ENCODE measurements at places on chromosomes 5 and 9. TPM values are rescaled to one million over a fixed set of nuclear protein-coding genes. Genes with fewer than 3 reads are reported as not detected.

GRCh38 chr9:114588210-114588609 is 641 bp downstream of the ATP6V1G1 start:
- DNase-seq = no peak

GRCh38 chr9:19155106-19155935 is 28.0 kb upstream of the PLIN2 start:
- no peak for DNase-seq

GRCh38 chr5:81965524-81965923 is 6.3 kb upstream of the ATG10 start:
- no peak for DNase-seq

The IL3 gene
- 69.7 TPM for total RNA-seq

GRCh38 chr9:26292943-26293342 is 599.7 kb downstream of the CAAP1 start:
- no peak for DNase-seq

GRCh38 chr5:159083548-159084452 is 15.9 kb downstream of the EBF1 start:
- DNase-seq = no peak

GRCh38 chr5:62982348-62982747 is 403.7 kb downstream of the LRRC70 start:
- DNase-seq = no peak

The IL11RA gene
- total RNA-seq = 15.6 TPM

The NUDT12 gene
- 0.86 TPM for total RNA-seq

- no peak for DNase-seq
These were observed 116.8 kb upstream of the PAM start for GRCh38 chr5:102638316-102638715.

DNA sequence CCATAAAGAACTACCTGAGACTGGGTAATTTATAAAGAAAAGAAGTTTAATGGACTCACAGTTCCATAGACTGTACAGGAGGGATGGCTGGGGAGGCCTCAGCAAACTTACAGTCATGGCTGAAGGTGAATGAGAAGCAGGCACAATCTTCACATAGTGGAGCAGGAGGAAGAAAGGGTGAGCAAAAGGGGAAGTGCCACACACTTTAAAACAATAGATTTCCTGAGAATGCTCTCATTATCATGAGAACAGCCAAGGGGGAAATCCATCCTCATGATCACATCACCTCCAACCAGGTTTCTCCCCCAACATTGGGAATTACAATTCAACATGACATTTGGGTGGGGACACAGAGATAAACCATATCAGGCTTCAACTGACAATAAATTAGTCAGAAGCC is 664.9 kb downstream of the TAF11L14 start:
- no peak for DNase-seq

The PAIP2 gene
- 77.0 TPM for total RNA-seq

DNA sequence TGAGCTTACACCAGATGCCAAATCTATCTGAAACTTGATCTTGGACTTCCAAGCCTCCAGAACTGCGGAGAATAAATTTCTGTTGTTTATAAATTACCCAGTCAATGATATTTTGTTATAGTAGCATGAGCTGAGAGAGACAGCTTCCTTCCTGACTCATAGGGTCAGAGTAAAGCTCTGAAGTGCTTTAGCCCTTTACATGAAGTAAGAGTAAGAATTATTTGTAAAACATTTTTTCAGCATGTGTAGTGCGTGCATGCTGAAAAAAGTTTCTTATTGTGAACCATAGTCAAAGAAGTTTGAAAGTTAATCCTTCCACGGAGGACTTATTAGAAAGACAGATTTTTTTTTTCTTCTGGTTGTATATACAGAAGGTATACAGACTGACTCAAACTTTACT is 172.4 kb downstream of the DMRT2 start:
- no peak for DNase-seq

All from CD8-positive, alpha-beta memory T cell (primary cell).